ENCODE measurements at places on chromosomes 3 and 15. TPM values are rescaled to one million over a fixed set of nuclear protein-coding genes. Genes with fewer than 3 reads are reported as not detected.

GRCh38 chr3:186214670-186215069, 105.8 kb upstream of the ETV5 start:
- DNase-seq = no peak

GRCh38 chr15:100686725-100687473, 84.5 kb downstream of the ASB7 start:
- no peak for DNase-seq

DNA sequence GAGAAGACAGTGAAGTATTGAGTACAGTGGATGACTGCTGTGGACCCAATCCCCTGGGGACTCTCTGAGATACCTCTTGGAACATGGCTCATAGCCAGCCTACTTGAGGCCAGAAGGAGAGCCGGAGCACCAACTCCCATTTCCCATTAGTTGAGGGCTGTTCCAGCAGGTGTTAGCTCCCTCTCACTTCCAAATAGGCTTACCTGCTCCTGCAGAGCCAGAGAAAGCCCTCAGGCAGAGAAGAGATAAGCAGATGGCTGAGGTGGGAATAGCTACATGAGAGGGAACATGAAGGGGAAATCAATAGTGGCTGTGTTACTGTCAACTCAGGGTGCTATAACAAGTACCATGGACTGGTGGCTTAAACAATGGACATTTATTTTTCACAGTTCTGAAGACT, 4.6 kb upstream of the CCK start:
- no peak for DNase-seq

DNA sequence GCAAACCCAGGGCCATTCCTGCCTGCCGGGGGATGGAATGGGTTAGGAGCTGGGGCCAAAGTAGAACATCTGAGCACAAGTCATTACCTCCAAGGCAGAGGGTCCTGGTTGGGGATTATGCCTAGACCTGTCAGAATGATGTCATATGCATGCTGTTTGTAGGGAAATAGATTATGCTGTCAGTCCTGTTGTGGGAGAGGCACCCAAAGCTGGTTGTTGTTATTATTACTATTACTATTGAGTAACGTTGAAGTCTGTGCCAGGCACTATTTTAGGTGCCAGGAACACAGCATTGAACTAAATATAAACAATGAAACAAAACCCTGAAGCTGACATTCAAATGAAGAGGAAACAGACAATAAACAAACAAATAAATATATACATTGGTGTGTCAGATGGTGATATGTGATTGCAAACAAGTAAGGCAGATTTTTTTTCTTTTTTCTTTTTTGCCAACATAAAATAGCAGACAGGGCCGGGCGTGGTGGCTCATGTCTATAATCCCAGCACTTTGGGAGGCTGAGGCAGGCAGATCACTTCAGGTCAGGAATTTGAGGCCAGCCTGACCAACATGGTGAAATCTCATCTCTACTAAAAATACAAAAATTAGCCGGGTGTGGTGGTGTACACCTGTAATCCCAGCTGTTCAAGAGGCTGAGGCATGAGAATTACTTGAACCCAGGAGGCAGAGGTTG, 2.0 kb downstream of the P4HTM start:
- DNase-seq = no peak

- no peak for DNase-seq
Observed at GRCh38 chr3:16311960-16312451, 47.0 kb downstream of the OXNAD1 start.

GRCh38 chr3:66115858-66116654, 77.3 kb upstream of the MAGI1 start:
- peak; percentile 94 for DNase-seq

DNA sequence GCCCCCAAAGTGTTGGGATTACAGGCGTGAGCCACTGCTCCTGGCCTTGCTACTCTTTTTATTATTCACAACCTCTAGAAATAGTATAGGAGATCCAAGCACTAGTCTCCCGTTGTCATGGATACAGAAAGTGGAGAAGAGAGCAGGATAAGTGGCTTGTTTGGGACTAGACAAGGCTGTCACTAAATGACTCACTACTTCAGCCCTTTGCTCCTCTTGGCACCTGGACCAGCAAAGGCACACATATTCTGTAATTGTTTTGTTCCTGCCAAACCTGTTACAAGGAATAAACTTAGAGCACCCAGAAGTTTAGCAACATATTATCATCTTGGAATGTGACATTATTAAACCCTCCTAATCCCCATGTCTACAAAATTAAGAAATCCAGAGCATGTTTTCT, 427.2 kb upstream of the THBS1 start:
- DNase-seq = no peak

DNA sequence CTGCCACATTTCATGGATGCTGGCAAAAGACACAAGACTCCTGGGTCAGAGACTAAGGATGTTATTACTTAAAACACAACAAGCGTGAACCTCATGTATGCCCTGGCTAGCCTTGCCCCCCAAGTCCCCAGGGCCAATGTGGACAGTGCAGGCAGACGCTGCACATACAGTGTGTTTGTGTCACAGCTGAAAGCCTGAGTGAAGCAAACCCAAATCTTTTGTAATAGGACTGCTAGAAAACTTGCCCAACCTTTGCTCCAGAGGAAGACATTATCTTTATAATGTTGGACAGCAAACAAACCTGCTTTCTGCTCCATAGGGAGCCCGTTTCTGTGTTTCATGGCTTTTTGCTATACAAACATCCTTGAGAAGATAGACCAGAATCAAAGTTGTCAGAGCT, 282.0 kb upstream of the RORA start:
- DNase-seq = no peak

DNA sequence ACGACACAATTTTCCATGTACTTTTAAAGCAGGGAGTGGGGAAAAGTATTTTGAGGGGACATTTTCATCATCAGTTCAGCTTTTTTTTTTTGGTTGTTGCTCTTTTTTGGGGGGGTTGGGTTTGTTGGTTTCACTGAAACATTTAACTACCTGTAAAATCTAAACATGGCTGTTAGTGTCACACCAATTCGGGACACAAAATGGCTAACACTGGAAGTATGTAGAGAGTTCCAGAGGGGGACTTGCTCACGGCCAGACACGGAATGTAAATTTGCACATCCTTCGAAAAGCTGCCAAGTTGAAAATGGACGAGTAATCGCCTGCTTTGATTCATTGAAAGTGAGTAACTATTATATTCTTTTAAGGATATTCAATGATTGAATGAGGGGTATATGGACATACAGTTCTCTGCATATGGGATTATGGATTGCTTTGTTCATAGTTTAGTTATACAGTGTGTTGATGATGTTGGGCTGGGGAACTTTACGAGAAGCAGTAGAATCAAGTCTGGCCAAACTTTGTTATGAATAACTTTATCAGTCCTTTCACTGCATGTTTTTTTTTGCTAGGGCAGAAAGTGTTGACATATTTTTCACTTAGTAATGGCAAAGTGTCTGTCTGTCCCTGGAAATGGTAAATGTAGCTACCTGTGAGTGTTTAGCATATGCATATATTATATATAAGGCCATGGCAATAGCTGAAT, 31.5 kb downstream of the MBNL1 start:
- DNase-seq = peak; percentile 44

- no peak for DNase-seq
Observed at GRCh38 chr3:162525066-162525742, 1028.6 kb downstream of the OTOL1 start.

DNA sequence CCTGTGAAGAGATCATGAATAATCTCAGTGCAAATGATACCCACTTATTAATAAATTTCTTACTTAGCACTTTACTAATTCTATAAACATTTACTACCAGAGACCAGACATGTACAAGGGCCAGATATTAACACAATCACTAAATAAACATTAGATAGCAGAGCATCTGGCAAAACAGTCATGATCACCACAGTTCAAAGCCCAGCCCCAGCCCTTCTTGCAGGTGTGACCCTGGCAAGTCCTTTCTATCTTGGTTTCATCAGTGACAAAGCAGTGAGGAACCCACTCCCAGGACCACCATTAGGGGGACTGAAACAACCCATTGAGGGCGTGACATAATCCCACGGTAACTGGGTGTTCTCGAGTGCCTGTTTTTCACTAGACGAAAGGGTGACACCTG, 11.6 kb downstream of the ZXDC start:
- DNase-seq = no peak

- peak; percentile 86 for DNase-seq
Observed at GRCh38 chr3:77467702-77468625, 428.1 kb downstream of the ROBO2 start.

DNA sequence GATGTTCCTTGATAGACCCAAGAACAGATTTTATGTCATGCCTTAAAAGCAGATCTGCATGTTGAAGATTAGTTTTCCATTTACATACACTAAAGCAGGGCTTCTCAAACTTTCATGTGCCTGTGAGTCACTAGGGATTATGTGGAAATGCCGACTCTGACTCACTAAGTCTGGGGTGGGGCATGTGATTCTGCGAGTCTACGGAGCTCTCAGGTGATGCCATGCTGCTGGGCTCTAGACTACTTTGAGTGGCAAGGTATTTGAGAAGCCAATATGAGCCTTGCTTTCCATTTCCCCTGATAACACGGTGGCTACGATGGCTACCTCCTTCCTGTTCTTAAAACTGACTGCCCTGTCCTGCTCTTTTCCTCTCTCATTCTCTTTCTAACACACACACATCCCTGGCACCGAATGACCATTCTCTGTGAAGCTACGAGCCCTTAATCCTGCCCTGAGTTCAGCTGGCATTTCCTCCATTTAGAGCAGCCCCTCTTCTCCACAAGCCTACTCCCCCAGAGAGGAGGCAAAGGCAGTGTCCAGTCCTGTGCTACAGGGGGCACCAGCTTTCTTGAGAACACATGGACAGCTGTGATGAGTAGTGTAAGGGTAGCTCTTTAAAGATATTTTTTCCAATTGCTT, 39.7 kb upstream of the PYGO1 start:
- peak; percentile 35 for DNase-seq

ACTR8 gene
- 41.7 TPM for total RNA-seq

PLA1A gene
- not detected for total RNA-seq

ZNF501 gene
- total RNA-seq = 0.03 TPM

GOLGA8N gene
- 0.62 TPM for total RNA-seq

CCR8 gene
- not detected for total RNA-seq

TMC3 gene
- not detected for total RNA-seq

FILIP1L gene
- 3.7 TPM for total RNA-seq

CCDC12 gene
- 31.0 TPM for total RNA-seq
